ENCODE measurements at places on chromosomes 12 and 14.
A peak's percentile ranks its signal among the peaks of the same experiment; 100 is the strongest.

DNA sequence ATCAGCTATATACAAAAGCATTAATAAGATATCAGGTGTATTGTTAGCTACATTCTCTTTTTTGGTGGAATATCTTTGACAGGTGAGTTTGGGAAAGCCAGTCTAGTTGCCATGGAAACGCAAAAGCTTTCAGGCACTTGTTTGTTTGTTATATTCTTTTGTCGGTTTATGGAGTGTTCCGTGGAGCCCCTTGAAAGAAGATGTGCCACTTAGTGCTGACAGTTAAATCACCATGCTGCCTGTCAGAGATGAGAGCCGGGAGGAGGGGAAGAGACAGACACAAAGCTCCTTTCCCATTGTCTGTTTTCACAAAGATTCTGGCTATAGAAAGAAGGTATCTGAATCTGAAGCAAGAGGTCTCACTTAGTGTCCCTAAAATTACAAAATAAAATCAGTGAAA, 170.8 kb downstream of the SNAPC1 start:
- no peak for DNase-seq

- DNase-seq: no peak
These were observed 142.5 kb upstream of the SSTR1 start for GRCh38 chr14:38065106-38065762.

GRCh38 chr12:80192087-80192486, 92.8 kb downstream of the OTOGL start:
- DNase-seq: no peak

- peak; percentile 41 for DNase-seq
These were observed 1021.5 kb upstream of the TMEM132C start for GRCh38 chr12:127245437-127245836.

GRCh38 chr12:123033392-123034021, 53.0 kb downstream of the ARL6IP4 start:
- no peak for DNase-seq
